ENCODE measurements at places on chromosomes 11 and 22.

- DNase-seq = peak; percentile 73
These were observed 1.1 kb upstream of the TTLL1 start for GRCh38 chr22:43090130-43090789.

- DNase-seq = no peak
These were observed 148.5 kb upstream of the HSD17B12 start for GRCh38 chr11:43532041-43532440.

- DNase-seq = no peak
These were observed 12.9 kb upstream of the LRRC32 start for GRCh38 chr11:76683161-76684095.

DNA sequence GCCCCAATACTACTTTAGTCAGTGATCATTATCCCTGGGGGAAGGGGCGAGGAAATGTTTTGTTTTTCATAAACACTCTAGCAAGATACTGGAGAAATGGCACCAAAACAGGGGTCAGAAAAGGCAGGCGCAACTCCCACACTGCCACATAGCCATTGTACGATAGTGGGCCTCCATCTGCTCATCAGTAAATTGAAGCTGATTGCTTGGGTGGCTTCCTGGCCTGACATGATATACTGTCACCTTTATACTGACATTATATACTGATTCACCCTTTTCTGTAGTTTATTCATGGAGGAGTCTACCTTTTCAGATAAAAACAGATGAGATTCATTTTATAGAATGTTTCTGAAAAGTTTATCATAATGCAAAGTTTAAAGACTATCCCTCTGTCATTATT lies 51.6 kb upstream of the CCDC34 start:
- DNase-seq = no peak

DNA sequence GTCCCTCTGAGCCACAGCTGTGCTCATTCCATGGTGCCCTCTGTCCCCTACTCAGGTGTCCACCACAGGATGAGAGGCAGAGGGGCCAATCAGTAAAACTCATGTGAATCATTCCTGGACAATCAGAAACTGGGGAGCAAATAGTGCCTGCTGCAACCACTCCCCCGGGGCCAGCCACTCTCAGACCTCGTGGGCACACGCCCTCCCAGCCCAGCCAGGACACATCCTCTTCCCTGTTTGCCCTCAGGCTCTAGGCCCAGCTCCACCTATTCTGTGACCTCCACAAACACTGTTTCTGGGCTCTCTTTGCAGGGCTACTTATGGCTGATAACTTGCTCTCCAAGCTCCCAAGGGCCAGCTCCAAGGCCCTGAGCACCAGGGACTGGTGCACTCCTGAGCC lies 14.0 kb upstream of the KCTD14 start:
- DNase-seq = no peak

DNA sequence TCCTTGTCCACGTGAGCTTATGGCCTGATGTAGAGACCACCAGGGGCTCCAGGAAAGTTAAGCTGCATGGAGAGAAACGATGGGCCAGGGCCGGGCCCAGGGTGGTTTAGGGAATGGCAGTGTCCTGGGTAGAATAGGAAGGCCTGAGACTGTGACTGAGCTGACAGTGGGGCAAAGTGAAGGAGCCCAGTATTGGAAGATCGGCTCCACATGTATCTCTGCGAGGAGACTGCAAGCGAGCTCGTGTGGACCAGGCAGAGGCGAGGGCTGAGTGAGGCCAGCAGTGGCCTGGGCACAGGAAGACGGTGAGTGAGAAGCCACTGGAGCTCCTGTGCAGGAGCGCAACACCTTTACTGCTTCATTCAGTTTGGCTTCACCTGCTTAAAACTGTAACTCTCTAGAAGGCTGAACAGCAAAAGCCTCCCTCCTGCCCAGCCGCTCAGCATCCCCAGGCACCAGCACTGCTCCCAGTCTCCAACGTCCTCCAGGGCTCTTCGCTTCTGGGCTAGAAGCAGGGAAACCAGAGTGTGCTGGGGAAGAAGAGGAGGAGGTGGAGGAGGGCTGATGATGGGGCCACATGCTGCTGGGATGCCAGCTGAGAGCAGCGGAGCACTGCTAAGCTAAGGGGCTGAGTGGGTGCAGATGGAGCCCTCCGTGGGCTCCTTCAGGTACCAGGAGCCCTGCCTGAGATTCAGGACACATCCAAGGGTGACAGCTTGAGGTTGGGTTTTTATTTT lies 13.5 kb downstream of the TCIRG1 start:
- no peak for DNase-seq

All from activated CD8-positive, alpha-beta T cell treated with anti-CD3 and anti-CD28 coated beads, Interleukin-2, amount 10 ng/mL, durations not matched to agents 7 days and 5 days (primary cell).